ENCODE measurements at places on chromosomes 7 and 10.

DNA sequence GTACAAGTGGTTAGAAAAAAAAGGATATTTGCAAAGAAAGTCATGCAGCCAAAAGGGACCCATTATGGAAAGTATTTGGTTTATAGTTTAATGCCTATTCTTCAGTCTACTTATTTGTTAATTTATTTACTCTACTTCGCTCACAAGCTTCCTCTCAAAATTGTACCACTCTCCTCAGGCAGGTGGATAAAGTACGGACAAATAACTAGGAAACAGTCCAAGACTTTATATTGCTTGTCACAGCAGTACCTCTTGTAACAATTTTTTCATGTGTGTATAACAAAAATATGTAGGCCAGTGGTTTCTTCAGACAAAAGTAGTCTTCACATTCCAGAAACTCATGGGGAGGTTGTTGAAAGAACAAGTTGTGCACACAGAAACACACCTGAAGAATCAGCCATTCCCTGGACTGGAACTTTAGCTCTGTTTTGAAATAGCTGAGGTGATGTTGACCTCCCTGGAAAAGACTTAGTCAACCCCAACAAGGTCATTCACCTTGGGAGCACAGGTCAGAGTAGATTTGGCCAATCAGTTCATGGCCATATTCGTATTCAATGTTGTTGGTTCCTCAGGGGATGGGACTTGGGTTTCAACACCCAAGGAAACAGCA is 73.4 kb downstream of the TES start:
- no peak overlapping the region for H3K27ac ChIP-seq
- no peaks in the 10 kb centered on the region for H3K4me1 ChIP-seq
- no peaks in the 10 kb centered on the region for H3K27me3 ChIP-seq
- no peak for DNase-seq
- H3K36me3 ChIP-seq = no peaks in the 10 kb centered on the region

DNA sequence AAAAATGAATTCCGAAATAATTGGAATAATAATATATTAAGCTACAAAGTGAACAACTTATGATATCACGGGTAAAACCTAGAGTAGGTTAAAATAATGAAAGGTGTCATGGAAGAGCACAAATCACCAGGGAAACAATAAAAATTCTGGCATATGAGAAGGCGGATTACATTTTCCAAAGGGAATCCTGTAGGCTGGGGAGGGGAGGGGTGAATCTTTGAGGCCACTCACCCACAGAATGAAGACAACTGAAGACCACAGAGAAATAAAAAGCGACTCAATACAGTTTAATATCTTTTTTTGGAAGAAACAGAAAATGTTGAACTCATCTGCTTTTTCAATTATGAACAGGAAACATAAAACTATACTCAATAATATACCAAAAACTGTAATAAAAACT is 129.4 kb upstream of the HPS1 start:
- DNase-seq = no peak
- H3K4me1 ChIP-seq = peaks cover 7% of the 10 kb centered on the region
- peak overlapping the region; percentile 56 for H3K27ac ChIP-seq
- no peak overlapping the region for H3K4me3 ChIP-seq
- no peaks in the 10 kb centered on the region for H3K27me3 ChIP-seq

DNA sequence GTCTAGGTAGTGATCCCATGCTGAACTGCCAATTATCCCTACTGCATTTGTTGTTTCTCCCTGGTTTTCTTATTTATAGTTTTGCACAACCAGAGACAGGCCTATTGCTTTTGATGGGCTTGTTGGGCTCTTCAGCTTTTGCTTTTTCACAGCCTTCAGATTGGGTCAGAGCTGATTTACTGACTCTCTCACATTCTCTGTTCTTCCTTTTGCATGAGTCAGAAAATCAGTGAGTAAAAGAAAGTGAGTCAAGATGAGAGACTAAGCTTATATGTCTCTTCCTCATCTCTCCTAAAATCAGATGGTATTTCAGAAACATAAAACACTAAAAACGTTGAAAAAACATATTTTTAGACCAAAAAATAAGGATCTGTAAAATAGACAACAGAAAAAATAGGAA is 1135.4 kb downstream of the XPNPEP1 start:
- no peaks in the 10 kb centered on the region for H3K27me3 ChIP-seq
- no peaks in the 10 kb centered on the region for H3K36me3 ChIP-seq
- no peaks in the 10 kb centered on the region for H3K4me1 ChIP-seq
- no peak overlapping the region for H3K27ac ChIP-seq
- DNase-seq = no peak

DNA sequence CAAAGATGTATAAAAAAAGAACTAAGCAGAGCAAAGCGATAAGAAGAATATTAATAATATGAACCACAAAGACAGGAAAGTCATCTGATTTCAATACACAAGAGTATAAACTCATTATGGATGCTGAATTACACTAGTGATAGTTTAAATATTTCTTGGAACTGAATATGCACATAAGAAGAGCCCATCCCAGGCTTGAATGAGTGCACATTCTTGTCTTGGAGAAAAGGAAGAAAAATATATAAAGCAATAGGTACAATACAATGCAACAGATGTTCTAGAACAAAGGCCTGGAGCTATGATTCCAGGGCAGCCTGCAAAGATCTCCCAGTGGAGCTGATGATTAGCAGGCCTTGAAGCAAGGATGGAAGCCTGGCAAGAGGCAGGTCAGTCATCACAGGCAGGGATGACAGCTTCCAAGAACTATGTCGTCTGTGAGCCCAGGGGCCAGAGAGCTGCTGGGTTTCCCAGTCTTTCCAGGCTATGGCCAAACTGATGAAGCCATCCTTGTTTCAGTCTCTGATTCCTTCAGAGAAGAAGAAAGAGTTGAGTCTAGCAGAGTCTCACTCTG is 277.6 kb downstream of the KCNMA1 start:
- no peaks in the 10 kb centered on the region for H3K36me3 ChIP-seq
- H3K4me1 ChIP-seq = peaks cover 1% of the 10 kb centered on the region
- DNase-seq = no peak
- H3K27me3 ChIP-seq = no peaks in the 10 kb centered on the region
- no peak overlapping the region for H3K4me3 ChIP-seq
- H3K27ac ChIP-seq = no peak overlapping the region

- H3K4me1 ChIP-seq = peaks cover 30% of the 10 kb centered on the region
- H3K27me3 ChIP-seq = no peaks in the 10 kb centered on the region
- no peak for DNase-seq
- H3K36me3 ChIP-seq = no peaks in the 10 kb centered on the region
- no peak overlapping the region for H3K4me3 ChIP-seq
- no peak overlapping the region for H3K27ac ChIP-seq
Measured at GRCh38 chr7:108296911-108297310, 159.3 kb downstream of the NRCAM start.

DNA sequence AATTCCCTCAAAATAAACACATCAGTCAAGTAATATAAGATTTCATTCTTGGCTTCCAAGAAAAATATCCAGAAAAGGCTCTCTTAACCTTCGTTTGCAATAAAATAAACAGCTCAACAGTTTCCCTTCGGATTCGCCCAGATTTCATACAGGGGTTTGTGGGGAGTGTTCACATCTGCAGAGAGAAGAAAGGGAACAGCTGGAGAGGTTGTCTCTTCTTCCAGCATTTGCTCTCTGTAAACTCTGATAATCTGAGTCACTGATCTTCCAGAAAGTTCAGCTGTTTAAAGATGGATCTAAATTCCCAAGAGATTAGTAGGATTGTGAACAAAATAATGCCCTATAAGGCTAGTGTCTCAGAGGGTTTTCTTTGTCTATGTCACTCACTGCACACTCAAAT is 277.9 kb downstream of the HPSE2 start:
- H3K27ac ChIP-seq = no peak overlapping the region
- no peaks in the 10 kb centered on the region for H3K4me1 ChIP-seq
- no peaks in the 10 kb centered on the region for H3K27me3 ChIP-seq
- no peak for DNase-seq
- no peaks in the 10 kb centered on the region for H3K36me3 ChIP-seq
- H3K4me3 ChIP-seq = no peak overlapping the region

DNA sequence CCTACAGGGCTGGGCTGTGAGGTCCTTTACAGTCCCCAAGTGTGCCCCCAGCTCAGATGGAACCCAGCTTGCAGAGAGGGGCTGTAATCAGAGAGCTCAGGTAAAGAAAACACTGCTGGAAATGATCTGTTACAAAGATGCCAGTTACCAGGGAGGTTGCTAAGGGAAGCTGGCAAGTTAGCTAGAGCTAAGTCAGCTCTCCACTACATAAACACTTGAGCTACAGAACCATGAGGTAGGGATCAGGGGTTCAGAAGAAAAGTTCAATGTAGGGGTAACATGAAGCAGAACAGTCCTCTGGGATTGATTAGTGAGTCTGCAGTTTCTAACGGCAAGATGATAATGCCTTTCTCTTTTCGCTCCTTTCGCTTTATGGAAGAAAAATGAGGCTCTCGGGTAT is 53.1 kb upstream of the TM9SF3 start:
- H3K27me3 ChIP-seq = no peaks in the 10 kb centered on the region
- H3K36me3 ChIP-seq = no peaks in the 10 kb centered on the region
- H3K4me3 ChIP-seq = no peak overlapping the region
- no peaks in the 10 kb centered on the region for H3K4me1 ChIP-seq

- no peak for DNase-seq
- no peak overlapping the region for H3K27ac ChIP-seq
- no peaks in the 10 kb centered on the region for H3K27me3 ChIP-seq
- no peaks in the 10 kb centered on the region for H3K36me3 ChIP-seq
Measured at GRCh38 chr7:139897422-139898090, 68.5 kb downstream of the TBXAS1 start.

- H3K4me1 ChIP-seq = peaks cover 15% of the 10 kb centered on the region
- DNase-seq = no peak
- no peaks in the 10 kb centered on the region for H3K27me3 ChIP-seq
- peak overlapping the region; percentile 97 for H3K27ac ChIP-seq
- peak overlapping the region; percentile 97 for H3K4me3 ChIP-seq
Measured at GRCh38 chr7:42235741-42236161, 1.3 kb downstream of the GLI3 start.

DNA sequence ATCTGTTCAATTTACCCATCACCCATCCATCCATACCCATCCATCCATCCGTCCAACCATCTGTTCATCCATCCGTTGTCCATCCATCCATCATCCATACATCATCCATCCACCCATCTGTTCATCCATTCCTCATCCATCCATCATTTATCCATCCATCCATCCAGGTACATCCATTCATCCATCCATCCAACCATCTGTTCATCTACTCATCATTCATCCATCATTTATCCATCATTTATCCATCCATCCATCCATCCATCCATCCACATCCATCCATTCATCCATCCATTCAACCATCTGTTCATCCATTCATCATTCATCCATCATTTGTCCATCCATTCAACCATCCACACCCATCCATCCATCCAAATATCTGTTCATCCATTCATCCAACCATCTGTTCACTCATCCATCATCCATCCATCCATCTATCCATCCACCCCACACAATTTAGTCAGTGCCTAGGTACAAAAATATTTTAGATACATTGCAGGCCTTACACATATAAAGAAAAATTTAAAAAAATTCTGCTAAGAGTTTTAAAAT is 119.1 kb downstream of the PRKCQ start:
- DNase-seq = no peak
- H3K4me1 ChIP-seq = no peaks in the 10 kb centered on the region
- no peak overlapping the region for H3K4me3 ChIP-seq

GRCh38 chr10:103884681-103885139 is 29.3 kb upstream of the SH3PXD2A start:
- H3K36me3 ChIP-seq = peaks cover 37% of the 10 kb centered on the region
- no peak overlapping the region for H3K4me3 ChIP-seq
- DNase-seq = peak; percentile 46
- no peaks in the 10 kb centered on the region for H3K4me1 ChIP-seq
- H3K27me3 ChIP-seq = no peaks in the 10 kb centered on the region

GRCh38 chr10:124175701-124176348 is 82.4 kb upstream of the CHST15 start:
- no peak for DNase-seq
- H3K4me3 ChIP-seq = no peak overlapping the region
